Stimulated activated naive CD4-positive, alpha-beta T cell treated with Interleukin-2 at 50 U/mL for 16 hours (primary cell): ENCODE measurements at places on chromosomes 2 and 18.

- DNase-seq: no peak
These were observed 1113.0 kb downstream of the CBLN2 start for GRCh38 chr18:71431171-71431570.

GRCh38 chr2:142058149-142058548 is 72.7 kb downstream of the LRP1B start:
- DNase-seq: no peak

DNA sequence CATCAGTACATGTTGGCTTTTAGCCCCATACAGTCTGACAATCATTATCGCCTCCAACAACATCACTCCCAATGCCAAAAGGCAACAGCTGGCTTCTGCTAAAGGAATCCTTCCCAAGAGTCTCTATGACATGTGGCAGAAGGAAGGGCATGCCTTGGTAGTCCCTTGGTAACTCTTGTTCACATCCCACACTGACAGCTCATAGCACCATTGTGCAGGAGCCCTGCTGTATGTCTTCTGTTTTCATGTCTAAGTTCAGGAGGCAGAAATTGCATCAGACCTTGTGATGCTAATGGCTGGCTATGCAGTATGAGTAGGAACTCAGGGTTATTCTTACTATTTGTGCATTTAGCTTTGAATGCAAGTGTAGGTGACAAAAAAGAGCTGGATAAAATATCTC is 392.1 kb downstream of the PTH2R start:
- DNase-seq: no peak

GRCh38 chr2:28633204-28633603 is 118.4 kb upstream of the PPP1CB start:
- DNase-seq: no peak

DNA sequence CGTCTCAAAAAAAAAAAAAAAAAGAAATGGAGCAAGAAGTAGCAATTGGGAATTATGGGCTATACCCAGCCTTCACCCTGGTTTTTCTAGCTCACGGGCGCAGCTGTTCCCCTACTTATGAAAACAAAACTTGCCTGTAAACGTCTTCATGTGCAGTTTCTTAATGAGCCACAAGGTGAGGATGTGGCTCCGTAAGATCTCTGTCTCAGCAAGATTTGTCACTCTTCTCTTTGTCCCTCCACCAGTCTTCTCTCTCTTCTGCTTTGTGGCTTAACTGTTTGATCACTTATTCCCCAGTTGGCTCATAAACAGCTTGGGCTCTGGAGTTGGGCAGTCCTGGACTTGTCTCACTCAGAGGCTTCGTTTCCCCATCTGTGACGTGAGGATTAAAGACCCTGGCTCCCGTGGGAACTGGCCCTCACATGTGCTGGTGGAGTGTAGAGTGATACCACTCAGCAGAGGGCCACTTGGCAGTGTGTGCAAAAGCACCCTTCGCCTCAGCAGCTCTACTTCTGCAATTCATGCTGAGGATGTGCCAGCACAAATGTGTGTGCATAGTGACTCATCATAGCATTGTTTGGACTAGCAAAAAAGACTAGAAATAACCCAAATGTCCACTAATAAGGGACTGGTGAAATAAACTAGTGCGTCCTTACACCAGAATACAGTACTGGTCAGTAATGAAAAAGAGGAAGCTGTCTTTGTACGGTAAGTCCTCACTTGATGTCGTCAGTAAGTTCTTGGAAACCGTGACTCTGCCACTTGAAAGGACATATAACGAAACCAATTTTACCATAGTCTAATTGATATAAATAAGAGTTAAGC is 8.7 kb downstream of the CEP68 start:
- DNase-seq: peak; percentile 19

DNA sequence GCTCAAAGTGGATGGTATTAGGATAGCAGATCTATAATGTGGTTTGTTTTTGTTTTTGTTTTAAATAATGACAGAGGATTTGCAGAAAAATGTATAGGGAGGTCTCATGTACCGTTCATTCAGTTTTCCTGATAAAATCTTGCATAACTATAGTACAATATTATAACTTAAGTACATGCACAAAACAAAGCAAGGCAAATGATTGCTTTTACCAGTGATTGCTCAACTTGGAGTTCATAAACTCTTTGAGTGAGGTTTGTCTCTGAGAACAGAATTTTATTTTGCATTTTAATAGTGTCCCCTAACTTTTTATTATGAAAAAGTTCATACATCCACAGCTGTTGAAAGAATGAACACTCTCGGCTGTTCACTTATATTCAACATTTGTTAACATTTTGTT is 96.6 kb downstream of the MAP4K4 start:
- no peak for DNase-seq

- no peak for DNase-seq
These were observed 186.0 kb downstream of the ZNF385B start for GRCh38 chr2:179675435-179675834.

DNA sequence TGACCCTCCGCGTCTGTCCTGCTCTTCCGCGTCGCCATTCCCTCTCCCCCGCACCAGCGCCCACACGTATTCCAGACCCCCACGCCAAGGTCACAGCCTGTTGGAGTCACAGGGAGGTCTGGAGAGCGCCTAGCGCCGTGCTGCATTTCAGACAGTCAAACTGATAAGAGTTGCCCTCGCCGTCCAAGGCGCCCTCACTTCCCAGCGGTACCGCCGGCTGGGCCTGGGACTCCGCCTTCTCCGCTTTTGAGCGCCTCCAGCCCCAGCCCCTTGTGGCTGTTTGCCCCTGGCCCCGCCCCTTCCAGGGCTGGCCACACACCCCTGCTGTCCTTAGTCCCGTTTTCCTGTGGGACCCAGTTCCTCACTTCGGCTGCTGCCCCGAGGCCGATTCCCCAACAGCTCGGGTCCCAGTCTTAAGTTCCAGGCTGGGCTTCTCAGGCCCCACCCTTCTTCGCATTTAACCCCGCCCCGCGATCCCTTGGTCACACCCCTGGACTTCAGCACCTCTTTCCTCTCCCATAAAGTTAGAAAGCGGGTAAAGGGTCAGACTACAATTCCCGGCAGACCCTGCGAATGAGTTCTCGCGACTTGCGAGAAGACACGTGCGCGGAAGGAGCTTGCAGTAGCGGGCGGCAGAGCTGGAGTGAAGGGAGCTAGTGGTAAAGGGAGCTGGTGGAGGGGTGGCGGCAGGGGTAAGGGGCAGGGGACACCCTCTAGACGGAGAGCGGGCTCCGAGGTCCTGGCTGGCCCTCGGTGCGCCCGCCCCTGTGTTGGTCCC is at the start of gene GMPPA:
Gene GMPPA (plus strand): TSS at position 612 of the 778 bp plus-strand sequence. CDS start 1,085 bp downstream, outside the sequence.
- peak; percentile 94 for DNase-seq

GRCh38 chr2:229921101-229921891 is 513 bp downstream of the TRIP12 start:
- peak; percentile 69 for DNase-seq

- DNase-seq: no peak
These were observed 23.8 kb downstream of the SOWAHC start for GRCh38 chr2:109637749-109638570.

- DNase-seq: no peak
These were observed 101.5 kb downstream of the LDLRAD4 start for GRCh38 chr18:13320096-13320495.

DNA sequence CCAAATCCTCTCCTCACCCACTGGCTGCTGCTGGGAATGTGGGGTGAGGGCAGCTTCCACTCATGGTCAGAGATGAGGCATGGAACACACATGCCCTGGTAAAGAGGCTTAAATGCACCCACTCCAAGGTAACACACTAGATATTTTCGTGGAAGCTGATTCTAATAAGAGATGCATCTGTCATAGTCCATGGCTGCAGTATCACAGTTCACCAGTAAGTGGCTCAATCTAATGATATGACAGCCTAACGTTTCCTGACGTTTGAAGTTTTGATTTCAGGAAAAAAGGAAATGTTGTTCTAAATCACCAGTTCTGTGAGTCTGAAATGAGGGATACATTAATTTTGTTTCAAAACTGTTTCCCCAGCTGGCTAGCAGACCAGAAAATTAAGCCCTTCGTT is 38.2 kb downstream of the LCT start:
- DNase-seq: no peak

DNA sequence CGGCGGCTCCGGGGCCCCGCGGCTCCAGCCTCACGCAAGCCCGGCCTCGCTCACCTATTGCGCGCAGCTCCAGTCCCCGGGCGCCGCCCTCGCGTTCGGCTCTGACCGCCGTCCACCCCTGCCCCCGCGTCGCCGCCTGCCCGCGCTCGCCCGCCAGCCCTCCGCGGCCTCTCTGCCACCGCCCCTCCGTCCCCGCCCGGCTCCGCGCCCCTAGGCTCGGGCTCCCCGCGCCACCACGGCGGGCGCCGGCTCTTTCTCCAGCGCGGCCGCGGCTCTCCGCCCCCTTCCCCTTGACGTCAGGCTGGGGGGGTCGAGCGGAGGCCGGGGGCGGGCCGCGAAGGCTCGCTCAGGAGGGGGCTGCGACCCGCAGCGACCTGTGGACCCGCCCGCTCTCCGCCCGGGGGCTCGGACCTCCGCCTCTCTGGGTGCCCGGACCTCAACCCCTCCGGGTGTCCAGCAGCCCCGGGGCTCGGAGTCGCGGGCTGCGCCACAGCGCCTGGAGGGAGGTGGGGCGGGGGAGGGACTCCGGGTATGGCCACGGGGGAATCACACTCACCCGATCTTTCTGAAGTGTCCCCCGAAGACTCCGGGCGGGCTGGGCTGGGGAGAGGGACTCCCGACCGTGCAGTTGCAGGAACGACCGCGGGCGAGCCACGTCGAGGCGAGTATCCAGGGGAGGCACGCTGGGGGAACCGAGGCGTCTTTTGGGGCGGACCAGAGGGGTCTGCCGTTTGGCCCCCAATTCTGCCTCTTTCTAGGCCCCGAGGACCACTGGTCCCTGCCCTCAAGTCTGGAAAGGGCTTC is at the start of gene SEMA4C:
Gene SEMA4C (minus strand): TSS at position 259 of the 804 bp plus-strand sequence. CDS start 2,194 bp downstream, outside the sequence.
- DNase-seq: peak; percentile 51

DNA sequence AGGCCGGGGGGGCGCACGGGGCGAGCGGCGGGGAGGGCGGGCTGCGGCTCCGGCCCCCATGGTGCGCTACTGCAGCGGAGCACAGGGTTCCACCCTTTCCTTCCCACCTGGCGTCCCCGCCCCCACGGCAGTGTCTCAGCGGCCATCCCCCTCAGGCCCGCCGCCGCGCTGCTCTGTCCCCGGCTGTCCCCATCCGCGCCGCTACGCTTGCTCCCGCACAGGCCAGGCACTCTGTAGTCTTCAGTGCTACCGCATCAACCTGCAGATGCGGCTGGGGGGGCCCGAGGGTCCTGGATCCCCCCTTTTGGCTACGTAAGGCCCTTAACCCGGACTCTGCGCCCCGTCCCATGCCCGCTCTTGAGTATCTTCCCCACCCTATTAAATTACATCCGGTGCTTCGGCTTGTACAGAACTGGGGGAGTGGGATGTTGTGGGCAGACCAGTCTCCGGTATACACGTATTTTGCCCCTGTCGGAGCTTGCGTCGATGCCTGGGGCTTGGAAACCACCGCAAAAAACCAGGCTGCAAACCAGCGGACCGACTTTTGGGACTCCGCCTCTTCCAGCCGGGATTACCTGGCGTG is 598 bp upstream of the WBP1 start:
- peak; percentile 82 for DNase-seq

DNA sequence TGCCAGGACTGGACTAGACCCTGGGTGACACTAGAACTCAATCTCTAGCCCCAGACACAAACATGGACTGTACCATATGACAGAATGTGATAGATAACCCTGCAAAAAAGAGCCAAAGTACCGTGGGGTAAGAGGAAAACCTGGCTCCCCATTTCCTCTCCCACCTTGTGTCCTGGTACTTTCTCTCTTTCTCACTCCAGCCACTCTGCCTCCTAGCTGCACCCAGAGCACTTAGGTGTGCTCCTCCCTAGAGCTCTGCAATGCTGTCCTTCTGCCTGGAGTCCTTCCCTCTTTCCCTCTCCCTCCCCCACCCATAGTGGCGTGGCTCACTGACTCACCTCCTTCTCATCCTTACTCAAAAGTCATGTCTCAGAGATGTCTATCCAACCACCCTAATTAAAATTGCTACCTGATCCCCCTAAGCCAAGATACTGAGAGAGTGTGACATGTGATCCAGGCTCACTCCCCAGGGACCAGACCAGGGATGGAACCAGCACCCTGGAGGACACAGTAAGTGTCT is 171.3 kb downstream of the LOXHD1 start:
- no peak for DNase-seq

- no peak for DNase-seq
These were observed 36.8 kb upstream of the C2orf74 start for GRCh38 chr2:61125123-61125710.

GRCh38 chr2:85390941-85391669 is 19.1 kb downstream of the CAPG start:
- DNase-seq: peak; percentile 63

DNA sequence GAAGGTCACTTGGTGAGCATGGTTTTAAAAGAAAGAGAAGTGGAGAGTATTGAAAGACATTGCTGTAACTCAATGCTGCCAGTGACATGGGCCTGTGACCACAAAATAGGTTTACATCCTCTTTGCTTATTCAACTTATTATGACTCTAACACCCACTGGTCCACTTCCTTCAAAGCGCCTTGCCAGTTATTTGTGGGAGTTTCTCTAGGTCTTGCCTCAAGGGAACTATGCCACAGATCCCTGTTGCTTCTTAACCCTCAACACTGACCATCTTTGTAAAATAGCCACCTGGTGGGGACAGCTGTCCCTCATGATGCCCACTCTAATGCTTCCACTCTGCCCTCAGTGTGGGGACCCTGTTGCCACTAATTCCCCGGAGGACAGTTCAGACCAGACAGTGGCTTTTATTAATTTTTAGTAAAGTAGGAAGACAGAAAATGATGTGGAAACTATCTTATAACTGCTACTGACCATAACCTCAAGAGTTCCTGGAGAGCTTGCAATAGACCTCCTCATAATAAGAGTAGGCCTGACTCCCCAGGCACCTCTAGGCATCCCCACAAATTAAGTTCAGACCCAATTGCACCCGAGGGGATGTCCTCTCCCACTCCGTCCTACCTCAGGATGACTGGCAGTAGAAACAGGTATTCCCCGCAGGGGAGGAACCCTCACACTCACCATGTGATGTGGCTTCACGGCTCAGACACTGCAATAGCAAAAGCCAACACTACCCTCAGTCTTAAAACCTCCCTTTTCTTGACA is 31.3 kb upstream of the SLC25A52 start:
- no peak for DNase-seq

DNA sequence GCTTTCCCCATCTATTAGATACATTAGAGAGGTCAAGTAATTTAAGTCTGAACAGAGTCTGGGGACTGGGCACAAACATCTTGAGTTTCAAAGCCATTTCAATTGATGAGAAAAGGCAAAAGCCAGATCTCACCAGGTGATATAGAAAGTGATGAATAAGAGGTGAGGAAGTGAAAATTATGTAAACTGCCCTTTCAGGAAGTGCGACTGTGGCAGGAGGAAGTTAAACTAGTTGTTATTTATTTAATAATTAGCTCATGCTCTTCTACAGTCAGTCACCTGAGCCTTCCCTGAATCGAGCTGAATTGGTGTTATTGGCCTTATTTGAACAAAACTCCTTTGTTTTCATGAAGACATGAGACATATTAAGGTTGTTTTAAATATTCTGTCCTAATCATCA is 115.1 kb downstream of the CDH20 start:
- DNase-seq: no peak
